ENCODE measurements at places on chromosomes 7 and 10.

GRCh38 chr10:85177767-85178166 lies 849.4 kb downstream of the CCSER2 start:
- no peak for DNase-seq

DNA sequence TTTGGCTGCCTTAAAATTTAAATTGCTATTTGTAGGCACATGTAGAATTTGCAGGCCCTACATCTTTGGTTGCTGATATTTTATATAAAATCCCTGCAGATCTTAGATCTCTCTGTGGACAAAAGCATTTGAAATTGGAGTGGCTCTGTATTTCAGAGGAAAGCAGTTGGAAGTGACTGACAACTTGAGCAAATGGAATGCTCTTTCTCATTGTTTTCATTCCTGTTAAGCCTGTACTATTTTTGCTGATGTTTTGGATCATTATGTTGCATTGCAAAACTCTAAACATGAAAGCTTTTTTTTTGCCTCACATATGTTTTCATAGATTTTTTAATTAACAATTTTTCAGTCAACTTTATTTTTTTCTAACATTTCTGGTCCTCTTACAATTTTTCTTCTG lies 251.2 kb upstream of the MDFIC start:
- DNase-seq = no peak

- no peak for DNase-seq
Measured at GRCh38 chr10:101292194-101293006, 61.6 kb upstream of the BTRC start.

- no peak for DNase-seq
Measured at GRCh38 chr7:91352091-91352490, 87.9 kb downstream of the FZD1 start.

DNA sequence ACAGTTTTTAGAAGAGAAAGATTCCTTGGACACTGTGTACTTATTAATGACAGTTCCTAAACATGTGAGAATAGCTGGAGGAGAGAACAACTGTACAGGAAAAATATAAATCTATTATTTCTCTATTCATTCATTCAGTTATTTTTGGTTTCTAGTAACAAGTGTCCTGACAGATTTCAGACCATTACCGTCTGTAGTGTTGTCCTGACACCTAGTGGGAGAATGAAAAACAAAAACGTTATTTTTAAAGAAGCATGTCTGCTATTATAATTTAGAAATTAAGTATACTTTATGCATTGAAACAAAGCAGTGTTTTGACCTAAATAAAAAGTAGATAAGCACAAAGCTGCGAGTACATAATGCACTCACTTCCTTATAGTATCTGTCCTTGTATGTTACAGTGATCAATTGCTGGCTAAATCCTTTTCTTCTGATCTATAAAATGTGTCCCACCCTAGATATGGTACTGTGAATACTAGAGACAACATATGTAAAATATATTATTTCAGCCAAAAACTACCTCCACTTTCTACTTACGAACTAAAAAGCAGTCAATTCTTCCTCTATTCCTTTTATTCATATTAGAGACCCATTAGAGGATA lies 575.6 kb downstream of the ARL4A start:
- peak; percentile 27 for DNase-seq

DNA sequence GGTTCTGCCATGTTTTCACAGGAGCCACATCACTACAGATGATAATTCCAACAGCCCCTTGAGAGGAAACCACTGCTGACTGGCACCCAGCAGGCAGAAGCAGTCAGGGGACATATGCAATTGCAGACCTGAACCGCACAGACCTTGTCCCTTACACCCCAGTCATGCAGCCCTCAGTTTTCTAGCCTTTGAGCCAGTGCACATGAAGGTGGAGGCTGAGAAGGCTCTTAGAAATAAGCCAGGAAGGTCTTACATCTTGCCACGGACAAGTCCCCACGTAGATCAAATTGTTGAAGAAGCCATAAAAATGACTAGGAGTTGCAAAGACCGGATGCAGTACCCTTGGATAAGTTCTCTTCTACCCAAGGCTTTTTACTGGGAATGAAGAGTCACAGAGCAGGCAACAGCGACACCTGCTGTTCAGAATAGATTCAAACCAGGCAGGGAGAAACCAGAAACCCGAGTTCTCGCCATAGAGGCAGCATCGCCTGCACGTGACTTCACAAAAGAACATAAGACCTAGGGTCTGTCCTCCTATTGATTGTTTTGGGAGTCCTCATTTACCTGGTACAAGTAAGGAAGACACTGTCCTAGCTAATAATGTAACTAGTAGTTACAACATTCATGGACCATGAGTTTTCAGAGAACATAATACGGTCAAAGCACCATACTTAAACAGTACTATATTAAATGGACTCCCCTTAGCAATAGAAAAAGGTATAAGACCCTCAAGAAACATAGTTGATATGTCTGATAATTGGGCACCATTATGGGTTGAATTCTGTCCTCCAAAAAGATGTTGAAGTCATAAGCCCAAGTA lies 11.1 kb downstream of the STEAP1B start:
- peak; percentile 56 for DNase-seq

DNA sequence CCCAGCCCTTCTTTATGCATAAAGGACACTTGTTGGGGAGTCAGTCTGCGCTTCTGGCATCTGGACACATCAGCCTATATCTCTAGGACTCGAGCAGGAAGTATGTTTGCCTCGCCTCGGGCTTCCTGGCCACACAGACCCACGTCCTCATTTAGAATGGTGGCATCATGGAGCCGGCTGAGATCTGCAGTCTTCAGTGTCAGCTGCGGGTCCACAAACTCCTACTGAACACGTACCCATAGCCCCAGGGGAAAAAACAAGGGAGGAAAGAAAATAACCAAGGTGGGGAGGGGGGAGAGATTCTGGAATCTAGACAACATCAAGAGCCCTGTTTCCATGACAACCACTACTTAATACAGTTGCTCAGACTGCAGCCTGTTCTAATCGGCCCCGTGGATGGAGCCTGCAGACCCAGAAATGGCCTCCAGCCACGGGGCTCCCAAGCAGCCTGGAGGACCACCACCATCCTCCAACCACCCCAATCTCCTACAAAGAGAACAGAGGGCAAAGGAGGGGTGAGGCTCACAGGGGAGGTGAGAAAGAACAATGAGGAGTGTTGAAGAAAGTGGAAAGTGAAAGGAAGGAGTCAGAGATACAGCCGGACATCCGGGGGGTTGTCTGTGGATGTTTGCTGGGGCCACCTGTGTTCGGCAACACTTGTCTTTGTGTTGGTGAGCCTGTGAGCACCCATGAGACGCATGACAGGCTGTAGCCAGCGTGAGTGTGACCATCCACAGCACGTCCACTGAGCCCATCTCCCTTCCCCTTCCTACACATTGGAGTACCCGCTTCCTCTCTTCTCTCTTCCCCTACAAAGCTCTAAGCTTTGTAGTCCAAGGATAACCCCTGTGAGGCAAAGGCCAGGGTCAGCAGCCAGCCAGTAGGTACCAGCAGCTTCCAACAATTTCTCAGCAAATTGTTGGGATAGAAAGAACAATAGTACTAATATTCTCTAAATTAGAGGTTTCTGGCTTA lies 141.0 kb downstream of the PLXNA4 start:
- DNase-seq = no peak

DNA sequence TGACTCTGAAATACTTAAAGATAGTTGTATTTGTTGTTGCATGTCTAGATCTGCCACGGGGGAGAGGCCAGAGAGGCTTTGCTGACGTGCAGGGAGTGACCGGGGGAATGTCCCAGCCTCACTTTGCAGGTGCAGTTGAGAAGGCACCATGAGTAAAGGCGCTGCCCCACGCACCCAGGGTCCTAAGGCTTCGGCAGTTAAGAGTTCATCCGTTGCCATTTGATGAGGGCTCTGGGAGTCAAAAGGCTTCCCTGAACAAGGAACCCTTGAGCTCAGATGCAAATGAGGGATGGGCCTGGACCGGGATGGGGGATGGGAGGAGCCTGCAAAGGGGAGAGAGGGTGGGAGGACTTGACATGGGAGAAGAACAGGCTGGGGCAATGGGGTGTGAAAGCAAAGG lies 20.4 kb downstream of the PPP2R2D start:
- DNase-seq = no peak

DNA sequence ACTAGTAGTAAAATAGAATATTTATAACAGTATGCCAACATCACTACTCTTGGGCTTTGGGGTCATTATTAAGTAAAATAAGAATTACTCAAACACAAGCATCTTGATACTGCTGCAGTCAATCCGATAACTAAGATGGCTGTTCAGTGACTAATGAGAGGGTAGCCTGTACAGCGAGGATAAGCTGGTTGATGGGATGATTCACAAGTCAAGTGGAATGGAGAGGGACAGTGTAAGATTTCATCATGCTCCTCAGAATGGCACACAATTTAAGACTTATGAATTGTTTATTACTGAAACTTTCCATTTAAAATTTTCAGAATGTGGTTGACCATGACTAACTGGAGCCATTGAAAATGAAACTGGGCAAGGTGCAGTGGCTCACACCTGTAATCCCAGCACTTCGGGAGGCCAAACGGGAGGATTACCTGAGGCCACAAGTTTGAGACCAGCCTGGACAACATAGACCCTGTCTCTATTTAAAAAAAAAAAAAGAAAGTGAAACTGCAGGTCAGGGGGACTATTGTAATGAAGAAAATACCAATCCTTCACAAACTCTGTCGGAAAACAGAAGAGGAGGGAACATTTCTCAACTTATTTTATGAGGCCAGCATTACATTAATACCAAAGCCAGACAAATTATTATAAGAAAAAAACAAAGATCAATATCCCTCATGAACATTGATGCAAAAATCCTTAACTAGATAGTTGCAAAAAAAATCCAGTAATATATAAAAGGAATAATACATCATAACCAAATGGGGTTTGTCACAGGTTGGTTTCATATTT lies 11.2 kb downstream of the AVL9 start:
- DNase-seq = peak; percentile 84

GRCh38 chr7:147153571-147153970 lies 1037.0 kb downstream of the CNTNAP2 start:
- DNase-seq = no peak
